ENCODE measurements at places on chromosomes 12 and 14.

GRCh38 chr14:30462358-30462757 lies 96.6 kb upstream of the G2E3 start:
- no peak for DNase-seq

- DNase-seq = no peak
These were observed 6.0 kb downstream of the GALNT9 start for GRCh38 chr12:132323171-132324010.

GRCh38 chr12:31600750-31601149 lies 9.8 kb upstream of the DENND5B start:
- DNase-seq = no peak

GRCh38 chr12:11927286-11927935 lies 143.3 kb upstream of the BCL2L14 start:
- no peak for DNase-seq

GRCh38 chr12:31874961-31875608 lies 84.1 kb upstream of the RESF1 start:
- DNase-seq = peak; percentile 85

DNA sequence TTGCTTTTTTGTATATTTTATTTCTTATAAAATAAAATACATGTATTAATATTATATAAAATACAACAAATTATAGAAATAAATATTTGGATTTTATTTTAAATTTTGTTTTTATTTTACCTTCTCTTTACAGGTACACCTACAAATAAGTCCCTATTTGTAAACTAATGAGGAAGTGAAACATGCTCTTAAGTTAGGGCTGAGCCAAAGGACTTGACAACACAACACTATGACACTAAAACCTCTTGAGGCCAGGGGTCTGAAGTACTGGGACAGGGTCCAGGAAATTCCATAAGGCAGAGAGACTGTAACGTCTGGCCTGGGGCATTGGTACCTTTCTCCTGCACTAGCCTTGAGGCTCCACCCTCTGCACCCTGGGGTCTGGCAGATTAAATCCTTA lies 293.2 kb downstream of the FOXN3 start:
- no peak for DNase-seq

All from H4 (cell line).